IPS DF 6.9 (cell line): ENCODE measurements at places on chromosomes 3 and 15.

GRCh38 chr15:95884276-95884675, 446.2 kb upstream of the NR2F2 start:
- peak; percentile 9 for DNase-seq

GRCh38 chr3:7436542-7436941, 575.6 kb downstream of the GRM7 start:
- DNase-seq, result no peak

DNA sequence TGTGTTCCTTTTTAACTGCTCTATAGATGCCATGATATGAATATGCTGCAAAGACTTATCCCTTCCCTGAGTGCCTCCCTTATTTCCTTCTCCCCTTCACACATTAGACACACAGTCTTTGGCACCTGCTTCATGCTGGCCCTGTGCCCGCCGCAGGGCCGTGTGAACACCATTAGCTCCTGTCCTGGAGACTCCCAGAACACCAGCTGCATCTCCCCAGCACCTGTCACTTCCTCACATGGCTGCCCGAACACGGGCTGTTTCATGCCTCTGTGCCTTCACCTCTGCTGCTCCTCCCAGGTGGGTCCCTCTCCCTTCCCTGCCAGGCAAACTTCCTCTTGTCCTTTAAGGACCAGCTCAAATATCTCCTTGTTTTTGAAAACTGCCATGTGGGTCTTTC, 40.5 kb upstream of the SEC13 start:
- DNase-seq, result no peak

DNA sequence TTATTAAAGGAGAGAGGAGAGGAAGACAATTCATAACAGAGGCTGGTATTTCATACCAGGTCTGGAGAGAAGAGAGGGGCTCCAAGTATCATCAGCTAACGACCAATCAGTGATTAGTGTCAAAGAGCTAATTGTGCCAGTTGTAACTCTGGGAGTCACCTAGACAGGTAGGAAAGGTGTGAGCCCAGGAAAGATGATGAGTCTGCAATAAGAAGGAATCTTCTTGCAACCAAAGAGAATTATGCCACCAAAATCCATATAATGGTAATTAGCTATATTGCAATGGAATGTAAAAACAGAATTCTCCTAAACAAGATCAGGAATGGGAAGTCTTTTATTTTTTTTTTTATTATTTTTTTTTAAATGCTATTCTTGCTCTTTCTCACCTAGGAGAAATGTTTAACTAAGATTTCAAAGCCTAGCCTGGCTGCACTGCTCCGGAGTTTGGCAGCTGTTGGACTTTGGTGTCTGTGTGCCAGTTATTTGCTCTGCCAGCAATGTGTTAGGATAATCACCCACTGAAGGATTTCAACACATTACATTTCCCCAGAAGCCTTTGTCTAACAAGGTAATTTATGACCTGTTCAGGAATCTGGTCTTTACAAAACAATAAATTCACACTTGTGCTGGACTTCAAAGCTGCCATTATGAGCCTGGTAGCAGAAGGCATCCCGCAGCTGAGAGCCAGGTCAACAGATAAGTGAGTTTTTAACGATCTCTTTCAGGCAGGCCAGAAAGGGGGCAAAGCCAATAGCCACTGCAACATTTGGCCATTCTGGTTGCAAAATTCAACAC, 89.4 kb downstream of the FOXB1 start:
- no peak for DNase-seq

DNA sequence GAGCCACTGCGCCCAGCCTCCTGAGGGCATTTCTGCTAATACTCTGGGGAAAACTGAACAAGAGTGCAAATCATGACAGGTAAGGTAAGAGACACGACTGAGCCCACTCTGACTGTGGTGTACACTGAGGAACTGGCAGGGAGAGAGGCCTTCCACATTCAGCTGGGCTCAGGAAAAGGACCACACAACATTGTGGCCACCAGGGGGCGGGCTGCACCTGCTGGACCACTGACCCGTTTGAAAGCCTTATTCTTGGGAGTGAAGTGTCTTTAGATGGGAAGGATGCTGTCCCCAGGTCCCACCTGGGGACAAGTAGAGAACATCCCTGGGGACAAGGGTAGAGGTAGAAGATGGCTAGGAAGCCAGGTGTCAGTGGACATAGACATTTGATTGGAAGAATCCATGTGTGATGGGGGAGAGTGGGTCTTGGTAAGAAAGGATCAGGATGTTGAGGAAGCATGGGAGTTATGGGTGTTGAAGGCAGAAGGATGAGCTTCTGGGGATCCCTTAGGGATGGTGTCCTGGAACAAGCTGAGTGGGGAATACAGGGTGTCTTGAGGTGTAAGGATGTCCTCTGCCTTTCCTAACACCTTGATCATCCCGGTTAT, 6.2 kb upstream of the CTDSPL start:
- DNase-seq, result no peak

DNA sequence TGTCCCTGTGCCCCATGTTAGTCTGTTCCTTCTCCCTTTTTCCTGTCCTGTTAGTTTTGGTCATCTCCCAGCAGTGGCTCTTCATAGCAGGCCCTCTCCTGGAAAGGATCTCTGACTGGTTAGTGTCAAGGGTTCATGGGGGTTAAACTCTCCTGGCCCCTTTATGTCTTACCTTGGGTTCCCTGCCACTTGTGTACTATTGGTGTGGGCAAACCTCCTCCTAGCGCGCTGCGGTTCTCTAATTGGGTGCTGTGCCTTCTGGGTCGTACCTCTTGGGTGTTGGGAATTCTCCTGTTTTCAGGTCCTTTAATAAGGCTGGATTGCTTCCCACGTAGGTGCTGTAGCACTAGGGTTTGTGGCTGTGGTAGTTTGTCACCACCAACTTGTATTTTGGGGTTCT, 18.8 kb downstream of the GMPS start:
- DNase-seq, result no peak

DNA sequence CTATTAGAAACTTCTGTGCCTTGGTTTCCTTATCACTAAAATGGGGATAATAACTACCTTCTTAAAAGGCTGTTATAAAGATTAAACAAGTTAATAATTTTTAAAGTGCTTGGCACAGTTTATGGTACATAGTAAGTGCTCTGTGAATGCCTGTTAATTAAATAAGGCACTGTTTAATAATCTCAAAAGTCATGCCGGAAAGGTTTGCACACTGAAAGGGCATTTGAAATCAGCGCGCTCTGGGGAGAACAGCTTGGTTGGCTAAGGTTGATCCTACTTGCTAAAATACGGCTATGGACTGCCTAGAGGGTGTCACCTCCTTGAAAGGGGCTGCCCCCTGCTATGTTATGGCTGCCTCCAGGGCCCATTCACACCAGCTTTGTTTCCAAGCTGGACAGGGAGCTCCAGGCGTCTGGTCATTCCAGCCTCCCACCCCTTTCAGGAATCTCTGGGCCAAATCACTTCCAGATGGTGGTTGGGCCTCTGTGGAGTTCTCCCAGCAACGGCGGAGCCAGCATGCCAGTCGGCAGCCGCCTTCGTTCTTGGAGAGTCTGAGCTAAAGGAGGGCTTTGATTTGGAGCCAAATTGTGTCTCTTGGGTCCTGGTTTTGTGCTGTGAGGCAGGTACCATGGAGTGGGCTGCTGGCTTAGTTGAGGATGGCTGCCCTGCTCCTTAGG, 5.9 kb downstream of the FLNB start:
- no peak for DNase-seq

DNA sequence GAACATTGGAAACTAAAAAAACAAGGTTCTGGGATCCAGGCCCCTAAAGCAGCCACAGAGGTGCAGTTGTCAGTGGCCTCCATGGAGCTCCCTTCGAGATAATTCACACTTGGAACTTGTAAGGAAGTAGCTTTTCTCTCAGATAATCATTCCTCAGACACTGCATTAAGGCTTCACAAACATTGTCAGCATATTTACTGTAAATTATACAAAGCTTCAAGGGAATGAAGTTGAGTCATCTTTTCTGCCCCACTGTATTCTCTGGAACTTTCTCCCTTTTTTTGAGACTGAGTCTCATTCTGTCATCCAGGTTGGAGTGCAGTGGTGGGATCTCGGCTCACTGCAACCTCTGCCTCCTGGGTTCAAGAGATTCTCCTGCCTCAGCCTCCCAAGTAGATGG, 7.1 kb downstream of the BLOC1S6 start:
- no peak for DNase-seq

DNA sequence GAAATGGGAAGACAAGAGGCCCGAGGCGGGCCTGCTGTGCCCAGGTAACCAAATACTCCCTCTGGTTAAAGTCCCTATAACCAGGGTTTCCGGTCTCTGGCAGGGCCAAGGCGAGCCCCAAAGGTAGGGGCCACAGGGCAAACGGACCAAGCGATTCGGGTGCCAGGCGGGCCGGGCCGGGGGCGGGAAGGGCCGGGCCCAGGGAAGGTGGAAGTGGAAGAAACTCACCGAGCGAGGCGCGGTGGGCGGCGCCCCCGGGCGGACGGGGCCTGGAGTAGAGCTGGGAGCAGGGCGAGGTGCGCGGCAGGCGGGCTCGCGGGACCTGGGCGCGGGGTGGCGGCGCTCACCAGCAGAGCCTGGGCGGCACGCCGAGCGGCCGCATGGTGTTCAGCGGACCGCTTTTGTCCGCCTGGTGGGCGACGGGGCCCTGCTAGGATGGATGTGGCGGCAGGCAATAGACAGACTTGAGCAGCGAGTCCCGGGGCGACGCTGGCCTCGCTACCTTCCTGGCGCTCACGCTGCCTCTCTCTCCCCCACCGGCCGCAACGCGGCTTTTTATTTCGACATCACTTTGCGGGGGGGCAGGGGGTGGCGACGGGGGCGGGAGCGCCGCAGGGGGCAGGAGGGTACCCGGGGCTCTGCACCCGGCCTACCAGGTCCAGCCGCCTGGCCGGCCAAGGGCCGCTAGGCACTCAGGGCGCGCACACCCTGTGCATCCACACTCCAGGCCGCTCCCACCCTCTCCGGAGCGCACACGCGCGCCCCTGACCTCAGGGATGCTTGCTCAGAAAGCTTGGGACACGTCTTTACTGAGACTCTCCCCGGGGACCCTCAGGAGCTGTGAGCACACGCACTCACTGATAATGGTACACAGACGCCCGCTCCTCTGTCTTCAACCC, at the start of gene GATA2:
Gene GATA2, minus strand, starts transcription at position 531 of the 899 bp plus-strand sequence. CDS start 6,170 bp downstream, outside the sequence.
- no peak for DNase-seq

DNA sequence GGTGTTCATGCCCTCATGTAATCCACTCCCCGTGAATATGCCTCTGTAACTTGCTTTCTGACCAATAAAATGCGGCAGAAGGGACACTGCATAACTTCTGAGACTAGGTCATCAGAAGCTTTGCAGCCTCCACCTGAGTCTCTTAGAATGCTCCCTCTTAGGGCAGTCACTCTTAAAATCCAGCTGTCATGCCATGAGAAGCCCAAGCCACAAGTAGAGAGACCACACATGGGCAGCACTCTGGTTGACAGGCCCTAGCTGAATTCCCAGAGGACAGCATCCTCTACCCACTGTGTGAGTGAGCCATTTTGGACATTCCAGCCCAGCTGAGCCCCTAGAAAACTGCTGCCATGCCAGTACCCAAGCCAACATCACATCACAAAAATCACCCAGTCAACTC, 41.4 kb downstream of the SCAPER start:
- no peak for DNase-seq

DNA sequence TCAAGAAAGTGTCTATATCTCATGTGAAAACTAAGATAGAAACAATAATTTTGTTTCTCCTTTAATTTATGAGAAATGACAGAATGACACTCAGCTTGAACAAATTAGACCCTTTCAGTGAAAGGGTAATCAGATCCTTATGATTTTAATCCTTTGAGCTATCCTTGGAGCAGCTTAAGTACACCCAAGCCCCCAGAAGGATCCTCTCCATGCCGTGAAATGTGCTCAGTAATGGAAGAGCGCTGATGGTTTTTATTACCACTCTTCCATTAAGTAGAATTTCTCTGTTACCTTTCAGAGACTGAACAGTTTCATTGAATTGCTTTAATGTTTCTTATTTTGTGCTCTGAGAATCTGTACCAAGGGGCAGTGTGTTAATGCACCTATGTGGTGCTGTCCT, 54.3 kb downstream of the HMG20A start:
- no peak for DNase-seq

DNA sequence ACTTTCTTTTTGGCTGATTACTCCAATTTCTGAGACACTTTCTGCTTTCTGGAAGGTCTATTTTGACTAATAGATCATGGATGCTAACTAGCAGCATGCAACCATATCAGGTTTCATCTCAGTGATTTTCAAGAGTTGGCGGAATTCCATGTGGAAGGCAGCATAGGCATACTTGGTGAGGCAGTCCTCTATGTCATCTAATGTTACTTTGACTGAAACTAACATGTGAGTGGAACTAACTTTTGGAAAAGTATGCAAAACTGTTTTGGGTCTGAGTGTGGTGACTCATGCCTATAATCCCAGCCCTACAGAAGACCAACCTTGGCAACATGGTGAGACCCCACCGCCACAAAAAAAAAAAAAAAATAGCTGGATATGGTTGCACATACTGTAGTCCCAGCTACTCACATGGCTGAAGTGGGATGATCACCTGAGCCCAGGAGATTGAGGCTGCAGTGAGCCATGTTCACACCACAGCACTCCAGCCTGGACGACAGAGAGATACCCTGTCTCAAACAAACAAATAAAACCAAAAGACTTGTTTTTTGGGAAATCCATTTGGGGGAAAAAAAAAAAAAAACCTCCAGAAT, 1033.7 kb downstream of the ROBO1 start:
- no peak for DNase-seq
